ENCODE measurements at places on chromosomes 5 and 9.

- DNase-seq = no peak
Observed at GRCh38 chr5:119318256-119318894, 37.4 kb upstream of the TNFAIP8 start.

DNA sequence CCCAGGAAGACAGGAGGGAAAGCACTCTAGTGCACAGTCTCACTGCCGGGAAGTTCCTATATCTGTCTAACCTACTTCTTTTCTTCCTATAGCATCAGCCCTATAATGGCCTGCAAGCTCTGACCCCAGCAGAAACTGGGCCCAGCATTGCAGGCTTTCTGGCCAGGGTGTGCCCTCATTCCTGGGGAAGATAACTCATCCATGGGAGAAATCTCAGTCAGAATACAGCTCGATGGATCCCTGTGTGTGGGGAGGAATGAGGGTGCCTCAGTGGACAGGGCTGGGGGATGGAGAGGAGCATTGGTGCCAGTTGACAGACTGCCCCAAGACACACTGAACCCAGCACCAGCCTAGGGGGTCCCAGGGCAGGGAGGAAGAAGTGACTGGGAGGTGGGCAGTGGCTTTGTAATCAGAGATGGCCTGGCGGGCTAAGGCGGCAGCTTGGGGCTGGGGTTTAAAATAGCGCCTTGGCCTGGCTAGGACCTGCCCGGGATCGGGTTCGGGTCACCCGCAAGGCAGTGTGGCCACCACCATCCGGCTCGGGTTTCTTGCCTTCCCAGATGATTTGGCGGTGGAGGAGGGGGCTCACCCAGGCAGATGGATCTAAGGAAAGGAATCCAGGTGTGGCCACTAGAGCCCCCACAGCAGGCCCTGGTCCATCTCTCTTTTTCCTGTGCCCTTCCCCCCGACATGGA, 7.6 kb upstream of the CXXC5 start:
- peak; percentile 15 for DNase-seq

DNA sequence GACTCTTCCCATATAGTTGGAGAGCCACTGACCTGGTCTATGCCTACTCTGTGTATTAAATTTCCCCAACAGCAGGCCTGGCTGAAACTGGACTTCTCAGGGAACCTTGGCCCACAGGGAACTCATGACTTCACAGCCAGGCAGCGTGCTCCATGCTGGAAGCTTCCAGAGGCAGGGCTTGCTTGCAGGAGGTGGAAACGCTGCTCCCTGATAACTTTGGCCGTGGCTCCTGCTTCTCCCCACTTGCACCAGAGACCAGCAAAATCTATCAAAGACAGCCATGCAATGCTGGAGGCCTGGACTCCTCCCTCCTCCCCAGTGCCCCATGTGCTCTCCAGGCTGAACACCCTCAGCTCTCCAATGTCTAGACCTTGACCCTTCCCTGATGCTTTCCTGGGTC, 137.1 kb downstream of the GABBR2 start:
- no peak for DNase-seq

GRCh38 chr9:73441890-73442818, 290.5 kb downstream of the ANXA1 start:
- no peak for DNase-seq

GRCh38 chr9:6984941-6985578, 227.3 kb downstream of the KDM4C start:
- DNase-seq = no peak

- DNase-seq = no peak
Observed at GRCh38 chr9:3205421-3206095, 320.2 kb downstream of the RFX3 start.

GRCh38 chr9:129442803-129443511, 177.9 kb downstream of the C9orf50 start:
- DNase-seq = no peak

GRCh38 chr9:132708239-132708638, 38.0 kb downstream of the GTF3C4 start:
- no peak for DNase-seq

DNA sequence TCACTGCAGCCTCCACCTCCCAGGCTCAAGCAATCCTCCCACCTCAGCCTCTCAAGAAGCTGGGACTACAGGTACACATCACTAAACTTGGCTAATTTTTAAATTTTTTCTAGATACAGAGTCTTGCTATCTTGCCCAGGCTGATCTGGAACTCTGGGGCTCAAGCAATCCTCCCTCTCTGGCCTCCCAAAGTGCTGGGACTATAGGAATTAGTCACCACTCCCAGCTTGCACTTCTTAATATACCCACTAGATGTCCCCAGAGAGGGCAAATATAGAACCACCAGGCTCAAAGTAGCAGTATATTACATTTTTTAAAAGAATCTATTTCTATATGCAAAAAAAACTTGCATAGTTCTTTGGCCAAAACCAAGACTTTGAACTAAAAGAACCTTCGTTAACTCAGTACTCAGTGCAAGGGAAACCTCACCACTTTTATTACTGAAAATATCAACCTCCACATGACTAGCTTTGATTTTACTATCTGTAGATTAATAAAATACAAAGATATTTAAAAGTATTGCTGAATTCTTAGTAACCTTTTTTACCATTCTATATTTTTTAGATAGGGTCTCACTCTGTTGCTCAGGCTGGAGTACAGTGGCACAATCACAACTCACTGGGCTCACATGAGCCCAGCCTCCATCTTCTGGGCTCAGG, 25.8 kb upstream of the HSD17B3 start:
- DNase-seq = peak; percentile 48

- DNase-seq = no peak
Observed at GRCh38 chr5:73743161-73743560, 117.2 kb downstream of the ARHGEF28 start.
